ENCODE measurements at places on chromosomes 11 and 22. TPM values are rescaled to one million over a fixed set of nuclear protein-coding genes. Genes with fewer than 3 reads are reported as not detected.

The RTN4RL2 gene
- 0.60 TPM for polyA plus RNA-seq

DNA sequence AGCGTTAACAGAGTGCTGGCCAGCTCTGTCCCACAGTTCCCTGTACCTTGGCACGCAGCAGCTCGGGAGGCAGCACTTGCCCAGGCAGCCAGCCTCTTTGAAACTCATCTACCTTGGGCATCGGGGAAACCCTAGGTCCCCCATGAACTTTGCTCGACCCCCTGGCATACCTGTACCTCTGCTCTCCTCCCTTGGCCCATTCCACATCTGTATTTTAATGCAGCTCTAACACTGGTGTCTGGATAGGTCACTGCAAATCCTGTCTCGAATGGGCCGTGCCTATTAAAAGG, 304.1 kb downstream of the TBC1D22A start:
- DNase-seq = no peak

DNA sequence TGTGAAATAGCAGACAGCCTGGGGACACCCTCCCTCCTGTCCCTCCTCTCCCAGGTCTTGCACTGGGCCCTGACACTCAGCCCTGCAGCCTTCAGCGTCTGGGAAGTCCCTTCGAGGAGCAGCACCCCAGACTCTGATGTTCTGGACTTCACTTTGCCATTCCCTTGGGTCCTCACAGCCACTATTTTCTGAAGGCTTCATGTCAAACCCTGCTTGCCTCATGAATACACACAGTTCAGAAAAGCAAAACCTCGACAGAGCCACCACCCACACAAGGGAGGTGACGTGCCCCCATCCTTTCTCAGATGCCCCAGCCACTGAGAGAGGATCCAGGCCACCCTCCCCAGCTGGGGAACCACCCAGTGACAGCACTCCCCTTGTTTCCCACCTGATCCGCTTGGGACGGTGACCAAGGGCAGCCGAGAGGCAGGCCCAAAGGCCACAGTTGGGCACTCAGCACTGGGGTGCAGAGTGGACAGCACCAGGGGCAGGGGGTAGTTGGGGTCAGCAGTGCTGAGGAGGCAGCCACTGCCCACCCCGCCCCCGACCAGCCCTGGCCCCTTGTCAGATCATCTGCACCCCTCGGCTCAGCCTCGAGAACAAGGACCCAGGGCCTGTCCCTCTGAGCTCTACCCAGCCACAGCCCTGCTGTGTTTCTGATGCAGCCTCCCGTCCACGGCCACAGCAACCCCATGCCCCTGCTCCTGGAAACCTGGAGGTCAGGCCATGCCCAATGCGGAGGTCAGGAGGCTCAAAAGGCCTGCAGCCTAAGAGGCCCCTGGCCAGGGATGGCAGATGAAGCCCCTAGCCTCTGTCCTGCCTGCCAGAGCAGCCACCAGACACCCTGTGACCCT, 3.1 kb upstream of the TNNT3 start:
- DNase-seq = no peak

DNA sequence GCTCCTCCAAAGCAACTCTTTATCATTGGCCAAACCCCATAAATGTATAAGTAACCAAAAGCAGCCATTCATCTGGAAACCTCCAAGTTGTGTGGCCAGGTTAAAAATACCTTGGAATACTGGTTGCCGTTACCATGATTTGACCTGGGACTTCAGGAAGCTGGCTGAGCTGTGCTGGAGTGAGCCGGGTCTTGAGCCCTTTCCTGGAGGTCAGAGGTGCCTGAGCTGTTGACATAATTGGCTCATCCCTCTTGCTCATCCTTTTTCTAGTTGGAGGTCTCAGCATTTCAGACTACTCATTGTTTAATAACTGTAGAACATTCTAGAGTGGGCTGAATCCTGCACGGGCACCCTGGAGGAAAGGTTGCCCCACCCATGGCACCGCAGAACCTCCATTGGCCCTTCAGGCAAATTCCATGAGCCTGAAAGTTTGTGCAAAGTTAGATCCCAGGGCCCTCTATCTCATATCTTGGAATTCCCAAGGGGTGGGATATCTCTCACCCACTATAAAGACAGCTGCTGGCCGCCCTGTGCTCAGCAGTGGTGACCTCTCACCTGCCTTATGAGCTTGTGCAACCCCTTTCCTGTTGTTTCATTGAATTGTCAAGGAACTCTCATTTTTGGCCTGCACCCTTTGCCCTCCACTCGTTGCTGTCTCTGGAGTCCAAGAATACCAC, 77.0 kb downstream of the C22orf31 start:
- DNase-seq = no peak

- no peak for DNase-seq
These were observed 108.6 kb upstream of the ASPHD2 start for GRCh38 chr22:26320447-26320846.
